ENCODE measurements at places on chromosomes 4 and X.

DNA sequence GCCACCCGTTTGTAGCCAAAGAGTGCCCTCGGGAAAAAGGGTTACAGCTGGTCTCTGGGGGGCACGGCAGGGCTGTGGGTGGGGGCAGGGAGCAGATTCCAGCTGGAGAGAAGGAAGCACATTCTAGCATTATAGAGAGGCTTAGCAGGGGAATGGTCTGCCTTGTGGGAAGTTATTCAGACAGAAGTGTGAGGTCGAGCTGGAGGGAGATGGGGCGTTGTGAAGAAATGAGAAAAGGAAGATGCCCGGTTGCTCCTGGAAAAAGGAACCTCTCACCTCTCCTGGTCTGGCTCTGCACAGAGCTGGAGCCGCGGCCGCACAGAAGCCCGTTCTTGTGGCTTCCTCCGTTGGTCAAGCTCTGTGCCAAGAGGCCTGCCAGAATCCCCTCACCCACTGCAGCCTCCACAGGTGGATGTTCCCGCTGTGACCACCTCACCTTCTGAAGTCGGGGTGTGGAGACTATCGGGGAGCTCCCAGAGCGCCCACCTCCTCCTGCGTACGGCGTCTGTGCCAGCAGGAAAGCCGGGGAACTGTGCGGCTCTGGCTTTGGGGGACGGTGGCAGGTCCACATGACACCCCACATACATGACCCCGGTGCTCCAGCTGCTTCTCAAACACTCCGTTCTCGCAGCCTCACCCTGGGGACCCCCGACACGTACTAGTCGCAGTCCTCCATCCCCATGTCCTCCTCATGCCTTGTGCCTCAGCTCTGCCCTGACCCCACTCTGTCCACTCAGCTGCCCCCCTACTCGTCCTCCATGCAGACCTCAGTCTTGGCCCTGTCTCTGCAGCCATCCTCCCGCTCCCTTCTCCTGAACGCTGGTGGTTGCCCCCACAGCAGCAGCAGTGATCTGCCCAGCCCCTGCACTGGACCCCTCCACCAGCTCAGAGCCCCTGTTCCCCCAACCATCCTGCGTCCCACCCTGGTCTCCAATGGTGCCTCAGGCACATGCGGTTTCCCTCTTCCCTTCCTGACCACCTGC is 52.2 kb upstream of the HGFAC start:
- DNase-seq, result no peak

GRCh38 chrX:15206306-15206705 is 63.6 kb downstream of the ASB9 start:
- no peak for DNase-seq

- no peak for DNase-seq
Measured at GRCh38 chr4:40357738-40358137, 22.6 kb downstream of the CHRNA9 start.

DNA sequence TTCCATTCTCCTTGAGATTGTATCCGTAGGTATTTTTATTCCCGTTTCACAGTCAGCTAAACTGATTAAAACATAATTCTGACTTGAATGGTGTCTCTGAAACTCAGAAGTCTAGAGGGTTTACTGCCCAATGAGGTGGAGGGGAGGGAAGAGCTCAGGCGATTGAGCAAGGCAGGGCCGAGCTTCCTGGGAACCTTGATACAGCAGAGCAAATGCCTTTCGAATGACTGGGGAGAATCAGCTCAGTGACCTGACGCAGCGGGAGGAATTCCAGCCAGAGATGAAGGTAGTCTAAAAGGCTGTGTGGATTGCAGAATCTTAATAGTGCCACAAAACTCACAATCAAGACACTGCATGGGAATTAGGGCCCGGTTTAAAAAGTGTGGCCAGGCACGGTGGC is 233.6 kb downstream of the EVC2 start:
- DNase-seq, result no peak

DNA sequence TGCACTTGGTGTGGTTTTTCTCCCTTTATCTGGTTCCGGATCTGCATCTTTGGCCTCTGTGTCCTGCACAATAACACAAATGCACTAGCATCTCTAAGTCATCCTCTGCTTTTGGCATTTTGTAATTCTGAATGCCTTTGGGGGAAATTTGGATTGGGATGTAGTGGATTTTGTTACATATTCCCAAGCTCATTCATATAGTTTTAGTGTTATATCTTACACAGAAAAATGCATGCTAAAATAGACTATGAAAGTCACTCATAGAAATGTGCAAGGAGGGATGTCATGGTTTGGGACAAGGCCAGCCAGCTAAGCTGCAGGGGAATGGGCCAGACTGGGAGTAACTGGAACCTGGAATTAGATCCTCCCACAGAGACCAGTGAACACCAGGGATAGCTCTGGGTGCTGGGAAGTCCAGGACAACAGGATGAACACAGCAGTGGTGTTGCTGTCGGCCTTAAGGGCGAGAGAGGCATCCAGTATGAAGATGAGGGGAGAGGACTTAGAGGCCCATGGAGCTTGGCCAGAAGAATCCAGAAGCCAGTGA is 20.1 kb downstream of the ENPP6 start:
- DNase-seq, result no peak

- DNase-seq, result no peak
Measured at GRCh38 chr4:152605641-152606335, 69.9 kb upstream of the FBXW7 start.

DNA sequence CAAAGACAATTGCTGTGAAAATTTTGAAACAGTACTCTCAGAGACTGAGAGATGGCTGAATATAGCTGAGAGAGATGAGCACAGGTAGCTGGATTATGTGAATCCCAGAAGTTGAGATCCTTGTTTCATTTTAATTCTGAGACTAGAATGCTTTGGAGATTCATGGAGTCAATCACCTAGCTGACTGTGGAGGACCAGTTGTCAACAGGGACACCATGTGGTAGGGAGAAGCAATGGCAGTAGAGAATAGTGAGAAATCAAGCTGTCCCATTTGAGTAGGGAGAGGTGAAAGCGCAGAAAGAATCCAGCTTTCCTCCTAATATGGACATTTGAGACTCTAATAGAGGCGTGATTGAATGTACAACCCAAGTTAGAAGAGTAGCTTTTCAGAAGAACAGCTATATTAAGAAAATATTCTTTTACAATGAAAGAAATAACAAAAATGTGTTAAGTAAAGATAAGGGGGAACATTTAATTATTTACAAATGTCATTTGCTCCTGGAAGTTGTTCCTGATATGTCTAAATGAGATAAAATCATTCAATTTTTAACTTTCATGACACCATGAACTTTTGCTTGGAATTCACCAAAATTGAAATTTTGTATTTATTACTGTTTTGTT is 30.3 kb upstream of the GLRB start:
- DNase-seq, result no peak

GRCh38 chr4:188332265-188332664 is 193.0 kb downstream of the TRIML1 start:
- no peak for DNase-seq

GRCh38 chrX:80576806-80577533 is 156.7 kb downstream of the TENT5D start:
- no peak for DNase-seq

DNA sequence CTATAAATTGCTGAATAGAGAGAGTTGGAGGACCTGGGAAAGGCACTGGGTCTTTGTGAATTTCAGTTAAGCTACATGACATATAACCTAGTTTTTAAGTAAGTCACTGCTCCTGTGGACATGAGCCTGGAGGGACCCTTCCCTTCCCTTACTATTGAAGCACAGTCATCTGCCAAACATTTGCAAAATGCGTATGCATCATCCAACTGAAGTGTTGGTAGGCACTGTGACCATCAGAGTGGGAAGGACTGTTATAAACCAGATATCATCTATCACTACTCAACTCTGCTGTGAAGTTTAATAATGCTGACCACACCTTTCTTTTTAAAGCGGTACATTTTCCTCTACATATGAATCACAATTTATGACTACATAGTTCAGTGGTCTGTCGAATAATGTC is 5.2 kb downstream of the GABRA3 start:
- no peak for DNase-seq

- peak; percentile 40 for DNase-seq
Measured at GRCh38 chr4:48129307-48130014, 4.6 kb downstream of the TXK start.

- no peak for DNase-seq
Measured at GRCh38 chr4:118586357-118586790, 98.8 kb upstream of the METTL14 start.
